CD8-positive, alpha-beta memory T cell (primary cell): ENCODE measurements at places on chromosomes 2 and 18. TPM values are rescaled to one million over a fixed set of nuclear protein-coding genes. Genes with fewer than 3 reads are reported as not detected.

KCNIP3 gene
- total RNA-seq: not detected

GPC1 gene
- 2.4 TPM for total RNA-seq

- no peak for DNase-seq
Observed at GRCh38 chr2:62447411-62447810, 58.6 kb downstream of the TMEM17 start.

DNA sequence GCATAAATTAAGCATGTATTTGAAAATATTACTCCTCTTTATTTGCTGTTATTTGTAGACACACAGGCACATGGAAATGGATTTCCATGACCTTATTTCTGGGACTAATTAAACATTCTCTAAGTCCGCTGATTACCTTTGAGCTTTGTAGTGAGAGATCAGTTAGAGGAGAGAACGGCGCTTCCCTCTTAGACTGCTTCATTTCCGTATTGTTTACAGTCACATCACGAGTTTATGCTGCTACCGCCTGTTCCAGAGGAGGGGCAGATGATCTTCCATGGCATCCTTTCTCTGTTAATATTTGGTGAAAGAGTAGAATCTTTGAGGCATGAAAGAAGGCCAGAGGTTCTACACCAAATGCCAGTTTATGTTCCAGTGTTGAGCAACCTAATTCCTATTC is 404.4 kb downstream of the TRIB2 start:
- no peak for DNase-seq

GRCh38 chr2:156708051-156708450 is 271.9 kb downstream of the GPD2 start:
- no peak for DNase-seq

GRCh38 chr18:68699043-68699442 is 15.9 kb downstream of the TMX3 start:
- no peak for DNase-seq
